GM12892 (cell line): ENCODE measurements at places on chromosomes 4 and X.
A peak's percentile ranks its signal among the peaks of the same experiment; 100 is the strongest.

DNA sequence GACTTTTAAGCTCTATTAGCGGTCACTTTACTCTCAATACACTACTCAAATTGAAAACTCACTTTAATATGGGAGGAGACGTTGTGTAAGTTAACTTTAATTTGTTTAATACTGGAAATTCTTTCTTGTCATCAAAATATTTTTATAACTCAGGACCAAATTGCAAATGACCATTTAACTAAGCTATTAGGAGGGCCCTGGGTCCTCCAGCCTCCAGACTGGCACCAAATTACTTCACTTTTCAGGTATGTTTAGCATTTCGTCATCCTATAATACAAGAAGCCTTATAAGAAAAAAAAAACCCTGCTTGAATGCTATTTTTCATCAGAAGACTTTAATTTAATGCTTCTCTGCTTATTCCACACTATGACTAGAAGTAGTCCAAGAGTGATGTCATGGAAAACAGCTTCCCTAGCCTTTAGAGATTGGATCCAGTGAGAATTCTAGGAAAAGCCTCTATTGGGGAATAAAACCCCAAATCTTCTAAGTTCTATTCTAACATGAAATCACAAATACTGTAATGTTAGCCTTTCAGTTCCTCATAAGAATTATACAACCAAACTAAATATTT is 6.6 kb downstream of the KLHL15 start:
- no peak for DNase-seq

DNA sequence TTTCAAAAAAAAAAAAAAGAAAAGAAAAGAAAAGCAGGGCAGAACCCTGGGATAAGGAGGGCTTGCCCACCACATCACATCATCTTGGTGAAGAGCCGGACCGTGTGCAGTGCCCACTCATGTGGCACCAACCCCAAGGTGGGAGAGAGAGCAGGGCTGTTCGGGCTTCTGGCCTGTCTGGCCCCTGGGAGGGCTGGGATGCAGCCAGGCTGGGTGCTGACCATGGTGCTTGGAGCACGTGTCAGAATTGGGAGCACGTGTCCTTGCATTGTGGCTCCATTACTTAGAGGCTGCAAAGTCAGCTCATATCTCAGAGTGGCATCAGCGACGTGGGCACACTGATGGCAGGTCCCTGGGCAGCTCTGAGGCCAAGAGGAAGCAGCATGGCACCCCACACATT is 100.9 kb upstream of the AFAP1 start:
- no peak for DNase-seq

GRCh38 chr4:139391731-139392130 is 62.2 kb upstream of the RAB33B start:
- DNase-seq: no peak

DNA sequence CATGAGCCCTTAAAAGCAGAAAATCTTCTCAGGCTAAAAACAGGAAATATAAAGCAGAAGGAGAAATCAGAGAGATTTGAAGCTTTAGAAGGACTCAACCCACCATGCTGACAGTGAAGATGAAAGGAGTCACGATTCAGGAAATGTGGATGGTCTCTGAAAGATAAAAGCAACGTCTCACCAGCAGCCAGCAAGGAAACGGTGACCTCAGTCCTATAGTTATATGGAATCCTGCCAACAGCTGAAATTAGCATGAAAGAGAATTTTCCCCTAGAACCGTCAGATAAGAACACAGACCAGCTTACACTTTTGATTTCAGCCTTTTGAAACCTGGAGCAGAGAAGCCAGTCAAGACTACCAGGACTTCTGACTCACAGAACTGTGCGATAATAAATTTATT is 715.7 kb upstream of the HTR2C start:
- no peak for DNase-seq

GRCh38 chr4:145521282-145521681 is 39.6 kb downstream of the SMAD1 start:
- no peak for DNase-seq

- DNase-seq: no peak
These were observed 97.7 kb downstream of the DDX60 start for GRCh38 chr4:168220893-168221292.

DNA sequence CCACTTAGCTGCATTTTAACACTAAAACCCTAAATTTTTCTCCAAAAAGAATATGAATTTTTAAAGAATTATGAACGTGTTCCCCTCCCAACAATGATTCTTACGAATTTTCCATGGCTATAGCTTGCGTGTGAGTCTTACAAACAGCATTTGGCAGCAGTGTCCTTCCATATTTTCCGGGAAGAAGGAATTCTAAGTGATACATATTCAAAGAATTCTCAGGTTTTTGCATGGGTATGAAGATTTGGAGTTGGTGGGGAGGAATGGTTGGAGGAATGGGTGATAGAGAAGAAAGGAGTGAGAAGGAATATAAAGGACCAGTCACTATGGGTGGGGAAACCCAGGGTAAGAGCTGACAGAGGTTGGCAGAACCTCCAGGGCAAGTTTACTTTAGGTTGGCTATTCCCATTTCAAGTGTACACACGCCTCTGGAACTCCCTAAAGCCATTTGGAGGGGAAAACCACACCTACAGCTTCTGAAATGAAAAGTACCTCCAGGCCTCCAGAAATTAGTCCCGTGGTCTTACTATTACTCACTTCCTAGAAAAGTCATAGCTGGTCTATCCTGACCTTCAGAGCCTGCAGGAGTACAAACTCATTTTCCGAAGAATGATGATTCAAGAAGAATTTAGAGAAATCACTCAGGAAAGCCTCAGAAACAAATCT is 420.8 kb upstream of the DIPK2B start:
- DNase-seq: no peak

DNA sequence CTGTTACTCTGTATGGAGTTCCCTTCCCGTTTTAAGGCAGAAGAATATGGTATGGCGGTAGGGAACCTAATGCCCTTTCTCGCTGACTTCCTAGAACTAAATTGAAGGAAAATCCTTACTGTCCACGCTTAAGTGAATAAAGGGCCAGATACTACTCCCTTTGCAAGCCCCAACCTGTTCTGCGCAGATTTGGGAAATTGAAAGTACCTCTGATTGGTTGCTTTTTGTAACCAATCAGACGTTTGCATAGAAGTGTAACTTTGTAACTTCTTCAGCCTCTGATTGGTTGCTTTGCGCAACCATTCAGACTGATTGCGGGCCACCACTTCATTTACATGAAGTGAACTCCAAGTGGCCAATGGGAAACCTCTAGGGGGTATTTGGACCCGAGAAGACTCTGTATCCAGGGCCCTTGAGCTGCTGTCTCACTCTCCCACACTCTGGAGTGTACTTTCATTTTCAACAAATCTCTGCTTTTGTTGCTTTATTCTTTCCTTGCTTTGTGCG is 1.2 kb upstream of the TMEM33 start:
- no peak for DNase-seq

DNA sequence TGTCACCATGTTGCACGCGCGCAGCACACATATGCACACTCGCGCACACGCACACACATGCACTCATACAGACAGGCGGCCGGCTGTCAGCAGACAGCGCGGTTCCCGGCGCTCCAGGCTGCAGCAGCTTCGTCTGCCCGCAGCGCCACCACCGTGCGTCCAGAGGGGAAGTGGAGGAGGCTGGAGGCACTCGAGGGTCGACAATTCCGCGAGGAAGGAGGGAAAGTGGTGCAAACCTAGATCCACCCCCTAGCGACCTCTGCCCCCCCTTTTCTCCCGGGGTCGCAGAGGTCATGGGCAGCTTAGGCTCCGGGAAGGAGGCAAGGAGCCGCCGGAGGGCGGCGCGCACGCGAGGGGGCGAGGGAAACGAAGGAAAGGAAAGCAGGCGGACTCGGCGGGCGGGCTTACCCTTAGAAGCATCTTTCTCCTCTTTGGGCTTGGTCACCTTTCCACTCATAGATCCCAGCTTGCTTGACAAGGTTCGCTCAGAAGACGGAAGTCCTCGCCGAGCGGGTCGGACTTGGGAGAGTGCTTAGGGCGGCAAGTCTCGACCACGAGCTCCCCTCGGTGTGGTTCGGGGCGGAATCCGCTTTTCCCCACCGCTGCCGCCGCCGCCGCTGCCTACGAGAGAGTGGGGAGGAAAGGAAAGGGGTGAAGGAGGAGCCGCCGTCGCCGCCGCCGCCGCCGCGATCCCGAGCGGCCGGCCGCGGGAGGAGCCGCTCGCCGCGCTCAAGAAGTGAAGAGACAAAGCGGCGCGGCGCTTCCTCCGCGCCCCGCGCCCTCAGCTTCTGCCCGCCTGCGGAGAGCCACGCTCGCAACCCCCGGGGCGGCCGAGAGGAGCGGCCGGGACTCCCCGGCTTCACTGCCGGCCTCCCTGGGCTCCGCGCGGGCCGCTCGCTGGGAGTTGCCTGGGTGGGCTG is 326.6 kb upstream of the F9 start:
- DNase-seq: no peak

GRCh38 chr4:106034220-106034619 is 138.9 kb downstream of the NPNT start:
- DNase-seq: no peak

- DNase-seq: no peak
These were observed 41.3 kb downstream of the SORCS2 start for GRCh38 chr4:7233601-7234000.

GRCh38 chr4:107922486-107923473 is 8.6 kb upstream of the CYP2U1 start:
- no peak for DNase-seq

- DNase-seq: peak; percentile 11
These were observed 117.0 kb downstream of the KDR start for GRCh38 chr4:55008166-55009056.

DNA sequence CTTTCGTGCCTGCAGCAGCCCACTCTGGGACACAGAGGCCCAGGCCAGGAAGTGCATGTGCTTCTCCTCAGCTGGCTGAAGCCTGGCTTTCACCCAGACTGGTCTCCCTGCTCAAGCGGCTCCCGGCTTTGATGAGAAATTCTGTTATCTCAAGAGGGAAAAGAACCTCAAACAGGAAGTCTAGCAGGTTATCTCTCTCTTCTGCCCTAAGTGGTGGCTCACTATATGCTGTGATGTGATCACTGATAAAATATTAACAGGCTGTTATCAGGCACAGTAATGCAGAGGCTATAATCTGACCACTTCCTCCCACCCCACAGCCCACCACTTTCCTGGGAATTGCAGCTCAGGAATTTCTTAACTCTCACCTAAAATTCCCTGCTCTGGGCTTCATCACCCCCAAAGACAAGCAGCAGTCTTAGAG is 13.3 kb downstream of the CLDN2 start:
- DNase-seq: no peak

DNA sequence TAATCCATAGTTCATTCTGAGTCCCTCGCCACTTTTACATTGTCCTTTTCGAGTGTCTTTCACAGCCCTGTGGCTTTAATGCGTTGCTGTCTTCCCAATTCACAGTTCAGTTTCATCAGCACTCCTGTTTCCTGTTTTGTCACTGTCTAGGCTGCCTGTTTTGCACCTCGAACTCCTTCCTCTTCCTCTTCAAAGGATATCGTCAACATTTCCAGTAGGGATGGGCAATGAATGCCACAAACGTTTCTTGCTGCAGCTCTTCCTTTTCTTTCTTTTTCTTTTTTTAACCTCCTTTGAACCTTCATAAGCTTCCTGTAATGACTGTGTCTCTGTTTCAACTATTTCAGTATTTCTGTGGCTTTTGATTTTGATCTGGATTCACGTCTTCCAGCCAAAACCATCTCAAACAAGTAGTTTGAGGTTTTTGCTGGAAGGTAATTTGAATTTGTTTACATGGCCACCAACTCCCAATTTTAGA is 105.4 kb downstream of the ANXA3 start:
- DNase-seq: no peak

- no peak for DNase-seq
These were observed 158.5 kb downstream of the DHRSX start for GRCh38 chrX:2342281-2342688.

- no peak for DNase-seq
These were observed 251.1 kb downstream of the USP46 start for GRCh38 chr4:52408032-52408431.

DNA sequence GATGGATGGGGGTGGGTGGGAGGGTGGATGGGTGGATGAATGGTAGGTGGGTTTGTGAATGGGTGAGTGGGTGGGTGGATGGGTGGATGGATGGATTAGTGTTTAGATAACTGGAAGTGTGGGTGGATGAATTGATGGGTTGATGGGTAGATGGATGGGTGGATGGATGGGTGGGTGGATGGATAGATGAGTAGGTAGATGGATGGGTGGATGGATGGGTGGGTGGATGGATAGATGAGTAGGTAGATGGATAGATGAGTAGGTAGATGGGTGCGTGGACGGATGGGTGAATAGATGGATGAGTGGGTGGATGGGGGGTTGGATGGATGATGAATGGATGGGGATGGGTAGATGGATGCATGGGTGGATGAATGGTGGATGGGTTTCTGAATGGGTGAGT is 20.3 kb upstream of the ASMTL start:
- DNase-seq: no peak

DNA sequence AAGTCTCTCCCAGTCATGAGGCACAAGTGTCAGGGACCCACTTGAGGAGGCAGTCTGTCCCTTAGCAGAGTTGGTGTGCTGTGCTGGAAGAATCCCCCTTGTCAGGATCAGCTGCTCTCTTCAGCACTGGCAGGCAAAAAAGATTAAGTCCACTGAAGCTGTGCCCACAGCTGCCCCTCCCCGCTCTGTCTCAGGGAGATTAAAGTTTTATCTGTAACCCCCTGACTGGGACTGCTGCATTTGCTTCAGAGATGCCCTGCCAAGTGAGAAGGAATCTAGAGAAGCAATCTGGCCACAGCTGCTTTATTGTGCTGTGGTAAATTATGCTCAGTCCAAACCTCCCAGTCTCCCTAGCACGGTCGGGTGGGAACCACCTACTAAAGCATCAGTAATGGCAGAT is 37.4 kb upstream of the HEPH start:
- no peak for DNase-seq

- no peak for DNase-seq
These were observed 214.5 kb downstream of the NAF1 start for GRCh38 chr4:162952232-162952631.

DNA sequence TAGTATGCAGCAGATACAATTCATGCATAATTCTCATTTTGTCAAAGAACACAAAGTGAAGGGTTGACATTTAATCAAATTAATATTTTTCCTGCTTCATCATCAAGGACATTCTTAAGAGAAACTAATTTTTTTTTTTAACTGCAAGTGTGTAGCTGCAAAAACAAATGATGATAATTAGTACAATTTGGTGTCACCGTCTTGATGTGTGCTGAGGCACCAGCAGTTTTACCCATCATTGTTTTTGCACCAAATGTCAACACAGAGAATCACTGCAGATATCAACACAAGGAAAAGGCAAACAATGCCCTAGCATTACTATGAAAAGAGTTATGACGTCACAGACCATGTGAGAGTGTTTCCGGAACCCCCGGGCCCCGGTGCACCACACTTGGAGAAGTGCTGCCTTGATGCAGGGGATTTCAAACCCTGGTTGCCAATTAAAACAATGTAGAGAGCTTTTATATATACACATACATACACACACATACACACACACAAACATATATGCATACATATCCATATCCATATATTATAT is 55.9 kb downstream of the AGA start:
- no peak for DNase-seq

- DNase-seq: no peak
These were observed 5.4 kb upstream of the FATE1 start for GRCh38 chrX:151710457-151710856.

- peak; percentile 3 for DNase-seq
These were observed 205.4 kb downstream of the CFAP299 start for GRCh38 chr4:80540785-80541469.
